ENCODE measurements at places on chromosomes 7 and 10.

GRCh38 chr10:43409385-43410109, 561 bp upstream of the HNRNPF start:
- peak; percentile 74 for DNase-seq

- no peak for DNase-seq
Measured at GRCh38 chr7:105596866-105597265, 15.6 kb upstream of the EFCAB10 start.

DNA sequence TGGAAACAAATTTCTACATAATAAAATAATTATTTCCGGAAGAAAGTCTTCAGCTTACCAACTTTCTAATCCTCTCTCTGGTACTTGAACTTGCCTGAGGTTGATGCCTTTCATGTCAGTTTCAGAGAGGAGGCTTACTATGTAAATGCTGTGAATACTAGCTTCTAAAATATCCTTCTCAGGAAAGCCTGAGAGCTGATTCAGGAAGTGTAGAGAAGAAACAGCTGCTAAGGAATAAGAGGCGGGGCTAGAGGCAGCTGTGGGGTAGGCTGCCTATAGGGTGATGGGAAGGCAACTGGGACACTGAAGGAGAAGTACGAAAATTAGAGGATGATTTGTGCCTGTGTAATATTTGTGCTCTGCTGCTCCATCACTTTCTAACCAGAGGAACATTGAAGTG, 69.3 kb downstream of the AVL9 start:
- no peak for DNase-seq

DNA sequence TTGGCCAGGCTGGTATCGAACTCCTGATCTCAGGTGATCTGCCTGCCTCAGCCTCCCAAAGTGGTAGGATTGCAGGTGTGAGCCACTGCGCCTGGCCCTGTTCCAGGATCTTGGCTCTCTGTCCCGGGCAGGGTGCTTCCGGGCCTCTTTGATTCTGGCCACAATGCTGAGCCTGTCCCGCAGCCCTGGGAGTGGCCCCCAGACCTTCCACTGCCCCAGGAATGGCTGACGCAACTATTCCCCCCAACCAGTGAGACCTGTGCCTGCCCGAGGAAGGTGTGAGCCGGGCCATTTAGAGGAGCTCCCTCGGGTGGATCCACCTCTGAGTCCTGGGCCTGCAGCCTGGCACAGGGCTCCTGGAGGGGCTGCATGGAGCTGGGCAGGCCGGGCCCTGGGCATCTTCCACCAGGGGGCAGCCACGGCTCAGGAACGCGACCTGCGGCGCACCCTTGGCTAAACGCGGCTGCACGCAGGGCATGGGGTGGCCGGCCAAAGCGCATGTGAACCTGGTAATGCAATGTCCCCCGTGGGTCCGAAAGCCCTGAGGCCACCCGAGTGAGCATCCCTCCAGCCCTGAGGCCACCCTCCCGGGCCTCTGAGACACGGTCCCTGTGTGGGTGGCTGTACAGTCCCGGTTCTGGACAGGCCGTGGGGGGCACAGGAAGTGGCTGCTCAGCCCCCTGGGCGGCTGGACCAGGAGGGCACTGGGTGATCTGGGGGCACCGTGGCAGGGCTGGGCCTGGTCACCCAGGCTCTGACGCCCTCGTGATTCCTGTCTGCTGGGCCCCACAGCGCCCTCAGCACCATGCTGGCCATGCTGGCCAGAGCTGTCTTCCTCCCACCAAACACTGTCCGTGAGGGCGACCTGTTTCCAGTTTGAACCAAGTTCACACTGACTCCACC, 24.8 kb downstream of the GRIFIN start:
- DNase-seq = peak; percentile 91

GRCh38 chr10:114349522-114350215, 54.6 kb downstream of the AFAP1L2 start:
- no peak for DNase-seq

DNA sequence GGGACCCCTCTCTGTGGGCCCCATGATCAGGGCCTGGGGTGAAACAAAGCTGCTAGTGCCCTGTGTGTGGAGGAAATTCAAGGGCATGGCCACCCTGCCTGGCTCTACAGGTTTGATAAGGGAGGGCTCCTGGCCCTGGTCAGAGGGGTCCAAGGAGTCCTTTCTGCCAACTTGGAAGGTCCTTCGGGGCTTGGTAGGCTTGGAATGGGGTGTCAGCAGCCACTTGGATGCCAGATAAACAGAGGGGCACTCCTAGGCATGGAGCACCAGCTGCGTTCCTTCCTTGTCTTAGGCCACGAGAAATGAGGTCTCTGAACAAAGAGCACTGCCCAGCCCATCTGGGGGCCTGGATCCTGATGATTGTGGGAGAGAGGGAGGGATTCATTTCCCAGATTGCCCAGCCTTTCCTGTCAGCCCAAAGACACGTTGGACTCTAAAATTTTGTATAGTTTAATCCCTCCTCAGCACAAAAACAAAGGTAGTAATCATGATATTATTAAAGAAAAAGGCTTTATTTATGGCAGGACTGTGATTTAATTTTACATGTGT, 5.1 kb downstream of the MTURN start:
- no peak for DNase-seq

GRCh38 chr7:158885624-158886023, 29.3 kb downstream of the DYNC2I1 start:
- DNase-seq = no peak

DNA sequence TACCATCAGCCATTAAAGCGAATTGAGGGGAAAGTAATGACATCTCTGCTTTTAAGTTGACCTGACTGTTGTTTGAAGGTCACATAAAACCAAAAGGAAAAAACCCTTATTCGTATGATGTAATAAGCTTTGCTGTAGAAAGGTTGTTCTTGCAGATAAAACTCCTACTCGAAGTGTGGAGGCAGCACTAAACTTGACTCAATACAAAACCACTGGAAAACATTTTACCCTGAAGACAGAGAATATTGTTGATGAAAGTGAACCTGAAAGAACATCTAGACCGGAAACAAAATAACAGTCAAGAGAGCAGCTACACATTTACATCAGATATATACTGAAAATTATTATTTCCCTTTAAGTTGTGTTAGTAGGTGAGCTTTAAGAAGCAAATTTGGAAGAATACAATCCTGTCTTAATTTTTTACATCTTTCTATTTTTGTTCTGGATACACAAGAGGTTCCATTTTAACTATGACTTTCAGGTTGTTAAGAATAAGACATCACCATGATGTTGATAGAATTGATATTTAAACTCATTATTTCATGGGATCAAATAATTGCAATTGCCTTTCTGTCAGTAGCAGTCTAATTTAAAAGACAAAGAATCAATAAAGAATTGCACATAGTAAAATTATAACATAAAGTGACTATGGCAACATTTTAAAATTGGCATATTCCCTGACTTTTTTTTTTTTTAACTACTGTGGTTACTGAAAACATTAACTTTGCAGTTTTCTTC, 6.4 kb downstream of the ETV1 start:
- no peak for DNase-seq

DNA sequence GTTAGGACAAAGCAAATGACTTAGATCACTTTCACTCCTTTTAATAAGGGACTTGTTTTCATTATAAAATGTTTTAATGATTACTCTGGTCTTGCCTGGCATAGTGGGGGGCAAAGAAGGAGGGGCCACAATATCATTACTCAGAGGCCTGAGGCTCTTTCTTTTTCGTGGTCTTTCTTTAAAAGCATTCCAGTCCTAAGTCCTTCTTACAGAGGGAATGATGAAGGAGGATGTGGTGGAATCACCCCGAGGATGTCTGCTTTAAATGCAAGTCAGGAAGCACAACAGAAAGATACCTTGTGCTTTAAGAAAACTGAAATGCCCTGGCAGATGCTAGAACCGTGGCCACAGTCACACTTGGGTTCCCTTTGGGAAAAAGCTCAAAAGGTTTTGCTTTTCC, 379.1 kb downstream of the INHBA start:
- no peak for DNase-seq

GRCh38 chr7:136074843-136075242, 97.7 kb upstream of the MTPN start:
- DNase-seq = no peak

DNA sequence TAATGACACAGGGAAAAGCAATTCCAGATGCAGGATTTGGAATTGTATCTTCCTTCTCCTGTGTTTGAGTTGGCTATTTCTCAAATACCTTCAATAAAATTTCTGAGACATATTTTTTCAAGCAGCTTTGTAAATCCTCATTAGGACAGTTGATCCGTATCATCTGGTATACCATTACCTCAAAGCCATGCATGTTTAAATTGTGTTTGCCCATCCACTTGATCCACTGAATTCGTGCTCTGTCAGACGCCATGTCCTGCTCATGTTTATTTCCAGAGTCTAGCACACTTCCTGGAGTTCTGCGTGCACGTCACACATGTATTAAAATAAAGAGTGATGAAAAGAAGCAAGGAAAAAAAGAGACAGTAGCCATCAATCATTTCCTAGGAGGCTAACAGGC, 141.8 kb upstream of the CDC14C start:
- no peak for DNase-seq

DNA sequence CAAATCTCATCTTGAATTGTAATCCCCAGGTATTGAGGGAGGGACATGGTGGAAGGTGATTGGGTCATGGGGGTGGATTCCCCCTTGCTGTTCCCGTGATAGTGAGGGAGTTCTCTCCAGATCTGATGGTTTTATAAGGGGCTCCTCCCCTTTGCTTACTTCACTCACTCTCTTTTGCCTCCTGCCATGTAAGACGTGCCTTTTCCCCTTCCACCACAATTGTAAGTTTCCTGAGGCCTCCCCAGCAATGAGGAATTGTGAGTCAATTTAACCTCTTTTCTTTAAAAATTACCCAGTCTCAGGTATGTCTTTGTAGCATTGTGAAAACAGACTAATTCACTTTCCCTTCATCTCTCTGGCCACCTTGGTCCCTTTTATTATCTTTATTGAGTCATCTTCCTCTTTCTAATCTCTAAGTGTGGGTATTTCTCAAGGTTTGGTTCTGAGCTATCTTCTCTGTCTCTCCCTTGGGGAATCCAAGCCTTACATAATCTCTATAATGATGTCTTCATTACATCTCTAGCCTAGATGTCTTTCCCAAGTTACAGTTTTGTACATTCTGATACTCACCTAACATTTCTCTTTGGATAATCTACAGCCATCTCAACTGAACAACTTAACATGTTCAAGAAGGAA, 99.1 kb upstream of the JCAD start:
- no peak for DNase-seq

DNA sequence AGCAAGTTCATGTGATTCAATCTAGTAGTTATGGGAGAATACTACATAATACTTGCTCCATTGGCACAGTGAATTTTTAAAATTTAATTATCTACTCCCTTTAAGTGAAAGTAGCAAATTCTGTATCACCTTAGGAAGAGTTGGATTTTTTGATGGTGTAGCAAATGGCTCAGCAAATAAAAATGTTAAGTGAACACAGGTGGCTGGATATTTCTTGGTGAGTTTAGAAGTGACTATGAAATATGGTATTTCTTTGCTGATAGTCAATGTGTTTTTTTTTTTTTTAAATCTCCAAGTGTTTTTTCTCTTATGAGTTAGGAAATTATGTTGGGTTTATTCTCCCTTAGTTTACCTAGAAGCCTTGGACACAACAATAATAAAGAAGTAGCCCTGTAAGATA, 67.8 kb downstream of the CREM start:
- no peak for DNase-seq

- no peak for DNase-seq
Measured at GRCh38 chr7:7922684-7923385, 45.8 kb upstream of the GLCCI1 start.

DNA sequence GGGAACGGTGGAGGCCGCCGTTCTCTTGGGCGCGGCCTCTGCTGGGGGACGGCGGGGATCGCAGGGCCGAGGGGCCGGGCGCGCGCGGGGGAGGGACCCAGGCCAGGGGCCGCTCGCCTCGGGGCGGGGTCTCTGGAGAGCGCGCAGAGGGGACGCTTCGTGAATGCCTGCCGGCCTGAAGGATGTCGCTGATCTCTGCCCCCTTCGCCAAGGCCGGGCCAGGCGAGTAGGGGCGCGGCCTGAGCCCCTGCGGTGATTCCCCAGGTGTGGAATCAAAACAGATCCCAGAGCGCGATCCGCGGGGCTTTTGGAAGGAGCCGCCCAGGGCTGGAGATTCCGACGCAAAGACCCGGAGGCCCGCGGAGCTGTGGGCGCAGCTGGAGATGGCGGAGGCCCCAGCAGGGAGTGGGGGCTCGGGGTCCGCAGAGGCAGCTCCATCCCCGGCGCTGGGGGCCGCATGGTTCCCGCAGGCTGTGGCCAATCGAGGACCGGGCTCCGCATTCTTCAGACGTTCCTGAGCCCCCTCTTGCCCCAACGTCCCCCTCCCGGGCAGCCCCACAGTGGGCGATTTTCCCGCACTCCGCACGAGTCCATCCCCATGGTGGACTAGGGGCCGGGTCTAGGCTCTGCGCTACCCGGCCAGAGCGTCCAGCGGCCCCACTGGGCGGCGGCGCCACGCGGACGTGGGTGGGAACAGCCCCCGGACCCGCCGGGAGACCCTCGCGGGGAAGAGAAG, 166.0 kb downstream of the ACTR3B start:
- no peak for DNase-seq

GRCh38 chr7:131363719-131364118, 36.0 kb downstream of the MKLN1 start:
- no peak for DNase-seq

DNA sequence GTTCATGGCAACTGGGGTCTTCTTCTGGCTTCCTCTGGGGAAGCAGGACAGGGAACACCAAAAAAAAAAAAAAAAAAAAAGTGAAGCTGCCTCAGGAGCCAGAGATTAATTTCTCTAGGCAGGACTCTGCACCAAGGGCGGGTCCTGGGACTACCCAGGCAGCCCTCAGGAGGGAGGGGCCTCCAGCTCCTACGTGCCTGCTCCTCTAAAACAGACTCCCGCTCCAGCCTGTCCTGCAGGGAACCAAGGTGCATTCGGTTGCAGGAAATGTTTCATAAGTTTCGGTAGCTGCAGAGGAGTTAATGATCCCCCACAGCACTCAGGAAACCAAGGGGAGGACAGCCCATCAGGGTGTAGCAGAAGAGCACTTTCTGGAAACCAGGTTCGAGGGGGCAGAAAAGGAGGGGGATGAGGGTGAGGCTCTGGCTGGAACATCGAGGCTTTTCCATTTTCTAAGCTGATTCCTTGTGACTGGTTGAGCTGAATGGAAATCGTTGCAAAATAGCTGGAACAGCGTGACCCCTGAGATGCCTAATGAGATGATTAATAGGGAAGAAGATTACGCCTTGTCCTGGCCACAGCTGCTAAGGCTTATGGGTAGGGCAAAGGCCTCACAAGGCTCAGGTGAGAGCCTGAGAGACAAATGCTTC, 84.2 kb downstream of the STRA8 start:
- DNase-seq = no peak

DNA sequence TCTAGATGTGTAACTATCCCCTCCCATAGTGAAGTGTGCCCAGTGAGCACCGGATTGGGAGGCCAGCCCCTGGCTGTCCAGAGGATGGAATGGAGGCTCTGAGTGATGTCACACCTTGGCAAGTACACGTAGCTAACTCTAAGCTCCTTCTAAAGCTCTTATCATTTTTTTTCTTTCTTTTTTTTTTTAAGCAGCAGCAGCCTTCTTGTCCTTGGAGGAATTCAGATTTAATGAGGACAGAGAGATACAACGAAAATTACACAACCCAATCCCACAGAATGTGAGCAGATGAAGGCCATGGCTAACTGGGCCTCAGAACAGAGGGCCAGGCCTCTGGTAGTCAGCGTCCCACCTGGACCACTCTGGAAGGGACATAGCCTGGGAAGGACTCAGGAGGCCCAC, 11.3 kb downstream of the TNS3 start:
- DNase-seq = no peak

GRCh38 chr7:117163101-117163500, 159.8 kb downstream of the WNT2 start:
- DNase-seq = no peak

- no peak for DNase-seq
Measured at GRCh38 chr7:137304624-137305235, 38.8 kb downstream of the PTN start.

GRCh38 chr7:93030605-93031225, 87.1 kb downstream of the SAMD9 start:
- DNase-seq = no peak

All from stimulated activated CD4-positive, alpha-beta T cell treated with anti-CD3 and anti-CD28 coated beads, Interleukin-2, amount 100 ng/mL, for 24 hours (primary cell).